ENCODE measurements at places on chromosomes 7 and 10.

- no peak for DNase-seq
Observed at GRCh38 chr7:33339074-33339790, 209.9 kb downstream of the BBS9 start.

- no peak for DNase-seq
Observed at GRCh38 chr10:75234683-75235374, 928 bp downstream of the COMTD1 start.

GRCh38 chr10:124222988-124223710 is 129.8 kb upstream of the CHST15 start:
- DNase-seq, result no peak

- no peak for DNase-seq
Observed at GRCh38 chr7:12759151-12759550, 71.7 kb downstream of the ARL4A start.

- DNase-seq, result no peak
Observed at GRCh38 chr7:101118856-101119255, 8.0 kb upstream of the SERPINE1 start.

- DNase-seq, result no peak
Observed at GRCh38 chr10:29370097-29371092, 81.5 kb downstream of the LYZL1 start.

GRCh38 chr10:125343118-125343925 is 183.0 kb upstream of the CTBP2 start:
- DNase-seq, result no peak

DNA sequence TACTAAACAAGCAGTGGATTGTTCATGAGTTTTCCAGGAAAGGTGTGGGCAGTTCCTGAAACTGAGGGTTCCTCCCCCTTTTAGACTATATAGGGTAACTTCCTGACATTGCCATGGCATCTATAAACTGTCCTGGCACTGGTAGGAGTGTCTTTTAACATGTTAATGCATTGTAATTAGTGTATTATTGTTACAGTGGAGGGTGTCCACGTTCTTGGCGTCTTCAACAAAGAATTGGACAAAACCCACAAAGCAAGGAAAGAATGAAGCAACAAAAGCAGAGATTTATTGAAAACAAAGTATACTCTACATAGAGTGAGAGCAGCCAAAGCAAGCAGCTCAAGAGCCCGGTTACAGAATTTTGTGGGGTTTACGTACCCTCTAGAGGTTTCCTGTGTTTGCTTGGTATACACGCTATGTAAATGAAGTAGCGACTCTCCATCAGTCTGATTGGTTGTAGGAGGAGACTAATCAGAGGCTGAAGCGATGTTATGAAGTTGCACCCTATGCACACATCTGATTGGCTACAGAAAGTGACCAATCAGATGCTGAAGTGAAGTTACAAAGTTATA is 175.2 kb downstream of the NSUN6 start:
- no peak for DNase-seq

GRCh38 chr10:25082276-25083204 is 66.1 kb downstream of the THNSL1 start:
- DNase-seq, result no peak

GRCh38 chr7:90677486-90678404 is 81.6 kb downstream of the CDK14 start:
- no peak for DNase-seq

- DNase-seq, result no peak
Observed at GRCh38 chr7:17601921-17602320, 303.5 kb downstream of the AHR start.

GRCh38 chr7:101374990-101375389 is 12.3 kb downstream of the COL26A1 start:
- DNase-seq, result no peak

GRCh38 chr7:51452694-51453093 is 136.1 kb upstream of the COBL start:
- no peak for DNase-seq

DNA sequence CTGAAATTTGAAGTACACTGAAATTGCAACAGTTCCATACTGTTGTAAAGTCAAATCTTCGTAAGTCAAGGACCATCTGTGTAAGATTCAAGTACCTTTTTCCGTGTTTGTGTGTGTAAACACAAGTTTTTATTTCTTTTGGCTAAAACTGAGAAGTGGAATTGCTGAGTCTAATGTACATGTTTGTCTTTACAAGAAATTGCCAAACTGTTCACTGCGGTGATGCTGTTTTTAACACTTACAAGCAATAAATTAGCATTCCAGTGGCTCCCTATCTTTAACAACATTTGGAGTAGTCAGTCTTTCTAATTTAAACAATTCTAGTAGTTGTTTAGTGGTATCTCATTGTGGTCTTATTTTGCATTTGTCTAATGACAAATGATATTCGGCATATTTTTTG is 23.3 kb downstream of the CALD1 start:
- DNase-seq, result no peak

DNA sequence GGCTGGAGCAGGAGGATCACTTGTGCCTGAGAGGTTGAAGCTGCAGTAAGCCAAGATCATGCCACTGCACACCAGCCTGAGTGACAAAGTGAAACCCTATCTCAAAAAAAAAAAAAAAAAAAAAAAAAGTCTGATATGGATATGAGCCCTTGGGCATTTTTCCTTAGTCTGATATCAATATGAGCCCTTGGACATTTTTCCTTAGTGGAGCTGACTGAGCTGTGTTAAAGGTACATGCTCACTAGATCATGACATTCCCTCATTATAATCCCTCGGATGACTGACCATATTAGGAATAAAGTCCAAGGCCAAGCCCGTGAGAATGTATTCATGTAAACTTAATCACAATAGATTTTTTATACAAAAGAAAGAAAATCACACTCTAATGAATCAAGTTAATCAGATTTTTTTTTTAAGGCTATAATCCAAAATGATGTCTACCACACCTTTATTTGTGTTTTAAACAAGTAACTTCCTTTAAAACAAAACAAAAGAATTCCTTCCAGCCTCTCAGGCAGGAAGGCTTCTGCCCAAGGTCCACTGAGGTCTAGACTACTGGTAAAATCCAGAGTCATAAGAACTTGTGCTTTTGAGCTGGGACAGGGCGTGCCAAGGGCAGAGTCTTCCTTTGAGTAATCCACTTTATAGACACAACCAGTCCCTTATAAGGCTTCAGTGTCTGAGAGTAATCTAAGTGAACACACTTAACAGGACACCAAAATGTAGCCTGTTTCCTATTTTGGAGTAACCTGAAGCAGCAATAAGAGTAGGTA is 5.5 kb downstream of the PPA1 start:
- DNase-seq, result no peak

DNA sequence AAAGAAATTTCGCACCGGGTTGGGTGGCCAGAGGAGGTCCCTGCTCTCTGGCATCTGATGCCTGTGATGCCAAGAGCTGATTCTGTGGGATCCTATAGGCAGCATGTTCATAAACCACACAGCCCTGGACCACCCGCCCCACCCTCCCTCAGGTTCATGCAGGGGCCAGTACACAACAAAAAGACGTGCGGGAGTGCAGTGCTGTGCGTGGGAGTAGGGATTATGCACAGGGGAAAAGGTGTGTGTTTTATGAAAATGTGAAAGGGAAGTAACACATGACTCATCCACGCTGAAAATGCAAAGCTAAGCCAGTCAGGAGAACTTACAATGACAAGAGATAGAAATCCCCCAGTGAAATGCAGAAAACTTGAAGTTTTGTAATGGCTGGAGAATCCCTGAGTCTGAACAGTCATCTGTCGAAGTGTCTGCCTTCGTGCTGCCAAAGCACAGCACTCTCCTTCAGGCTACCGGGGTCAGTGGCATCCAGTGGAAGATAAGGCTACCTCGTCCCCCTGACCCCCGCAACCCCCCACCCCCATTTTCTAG is 1.1 kb downstream of the KIAA1217 start:
- DNase-seq, result no peak

DNA sequence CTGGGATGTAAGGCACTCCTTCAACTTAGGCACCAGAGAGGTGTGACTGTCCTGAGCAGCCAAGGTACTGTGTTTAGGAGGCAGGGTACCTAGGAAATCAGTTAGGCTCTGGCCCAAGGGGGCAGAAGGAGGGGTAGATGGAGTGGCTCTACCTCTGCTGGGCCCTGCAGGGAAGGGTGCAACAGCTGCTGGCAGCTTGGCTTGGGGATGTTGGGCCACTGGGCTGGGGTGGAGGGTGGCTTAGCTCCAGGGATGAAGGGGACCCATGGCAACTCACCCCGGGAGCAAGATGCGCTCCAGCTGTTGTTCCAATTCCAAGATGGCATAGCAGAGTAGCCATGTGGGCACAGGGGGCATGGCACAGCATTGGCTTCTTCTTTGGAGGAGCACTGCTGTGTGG is 42.1 kb downstream of the NEURL1 start:
- peak; percentile 45 for DNase-seq

DNA sequence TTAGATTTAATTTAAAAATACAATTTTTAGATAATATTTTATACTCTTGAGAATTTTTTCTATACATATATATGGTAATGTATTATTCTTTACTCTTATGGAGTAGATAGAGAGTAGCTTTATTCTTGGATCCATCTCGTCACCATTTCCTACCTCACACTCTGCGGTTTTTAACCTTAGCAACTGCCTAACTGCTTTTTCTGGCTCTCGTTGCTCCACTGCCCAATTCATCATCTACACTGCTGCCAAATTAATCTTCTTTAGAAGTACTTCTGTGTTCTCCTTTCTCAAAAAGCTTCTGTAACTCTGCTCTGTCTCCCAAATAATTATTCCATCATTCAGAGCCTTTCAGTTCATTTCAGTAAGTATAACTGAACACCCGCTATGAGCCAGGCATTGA is 35.3 kb downstream of the CAPZA2 start:
- no peak for DNase-seq

GRCh38 chr7:104453190-104453589 is 124.8 kb downstream of the LHFPL3 start:
- no peak for DNase-seq
